Left forelimb (tissue), 1 donor: ENCODE measurements at places on chromosomes 13 and 19.

DNA sequence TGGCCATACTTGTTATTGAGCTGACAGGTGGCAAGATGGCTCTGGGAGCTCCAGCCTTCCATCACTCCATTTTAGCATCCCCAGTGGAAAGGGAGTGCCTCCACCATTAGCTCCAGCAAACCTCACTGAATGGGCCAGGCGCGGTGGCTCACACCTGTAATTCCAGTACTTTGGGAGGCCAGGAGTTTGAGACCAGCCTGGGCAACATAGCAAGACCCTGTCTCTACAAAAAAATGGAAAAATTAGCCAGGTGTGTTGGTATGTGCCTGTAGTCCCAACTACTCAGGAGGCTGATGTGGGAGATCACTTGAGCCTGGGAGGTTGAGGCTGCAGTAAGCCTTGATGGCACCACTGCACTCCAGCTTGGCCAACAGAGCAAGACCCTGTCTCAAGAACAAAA is 86.2 kb downstream of the MAP4K1 start:
- DNase-seq, result no peak

DNA sequence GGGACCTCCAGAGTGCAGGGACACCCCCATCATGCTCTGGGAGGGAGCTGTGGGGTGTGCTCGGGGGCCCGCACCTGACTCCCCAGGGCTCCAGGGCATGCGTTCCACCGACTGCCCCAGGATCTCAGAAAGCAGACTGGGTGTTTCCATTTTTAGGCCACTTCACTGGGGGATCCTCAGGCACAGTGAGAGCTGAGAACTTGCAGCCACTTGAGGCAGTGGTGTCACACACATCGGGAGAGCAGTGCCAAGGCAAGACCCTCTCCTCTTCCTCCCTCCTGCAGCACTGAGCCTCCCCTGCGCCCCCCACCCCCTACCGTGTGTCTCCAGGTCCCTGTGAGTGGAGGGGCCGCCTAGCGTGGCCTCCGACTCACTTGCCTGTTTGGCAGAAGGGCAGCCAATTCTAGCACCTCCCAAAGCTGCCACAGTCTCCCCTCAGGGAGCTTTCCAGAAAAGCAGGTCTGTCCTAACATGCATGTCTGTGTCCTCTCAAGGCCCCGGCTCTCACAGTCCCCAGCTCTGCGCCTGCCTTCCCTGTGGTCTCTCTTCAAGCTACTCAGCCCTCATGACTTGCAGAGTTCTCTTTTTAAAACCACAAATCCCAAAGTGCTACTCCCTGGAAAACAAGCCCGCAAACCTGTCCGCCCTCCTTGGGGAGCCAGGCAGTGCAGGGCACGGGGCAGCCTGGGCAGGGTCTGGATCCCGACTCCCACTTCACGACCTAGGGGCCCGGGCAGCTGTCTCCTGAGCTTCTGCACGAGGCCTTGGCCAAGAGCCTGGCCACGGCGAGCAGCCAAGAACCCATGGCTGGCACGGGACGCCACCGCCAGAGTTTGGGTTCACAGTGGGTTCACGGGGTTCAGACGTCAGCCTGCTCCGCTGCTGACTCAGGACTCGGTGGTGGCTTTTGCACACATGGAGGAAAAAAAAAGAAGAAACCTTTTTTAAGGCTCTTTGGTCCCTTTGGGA is 94.1 kb downstream of the STK24 start:
- DNase-seq, result peak; percentile 80

GRCh38 chr19:38557205-38557799 is 60.5 kb downstream of the MAP4K1 start:
- no peak for DNase-seq

DNA sequence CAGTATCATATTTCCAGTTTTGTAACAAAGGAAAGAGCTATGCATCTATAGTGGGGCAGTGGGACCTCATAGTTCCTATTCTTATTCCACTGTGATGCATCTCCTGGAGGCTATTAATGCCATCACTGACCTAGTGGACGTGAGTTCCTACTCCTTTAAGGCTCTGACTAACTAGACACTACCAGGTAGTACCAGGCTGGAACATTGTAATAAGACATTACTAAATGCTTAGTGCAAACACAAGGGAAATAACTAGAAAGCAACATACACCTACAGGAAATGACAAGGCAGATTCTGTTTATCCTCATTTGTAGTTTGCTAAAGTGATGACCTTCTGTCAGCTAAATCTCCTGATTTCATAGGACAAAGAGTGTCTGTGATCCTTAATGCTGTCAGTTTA is 192.5 kb downstream of the POSTN start:
- DNase-seq, result no peak

- no peak for DNase-seq
Measured at GRCh38 chr13:100338275-100338674, 249.4 kb downstream of the PCCA start.

GRCh38 chr13:113917096-113917495 is 53.2 kb upstream of the GAS6 start:
- peak; percentile 62 for DNase-seq

- DNase-seq, result no peak
Measured at GRCh38 chr13:99254830-99255229, 3.3 kb downstream of the GPR18 start.

GRCh38 chr19:38844093-38844686 is 5.6 kb downstream of the HNRNPL start:
- no peak for DNase-seq

DNA sequence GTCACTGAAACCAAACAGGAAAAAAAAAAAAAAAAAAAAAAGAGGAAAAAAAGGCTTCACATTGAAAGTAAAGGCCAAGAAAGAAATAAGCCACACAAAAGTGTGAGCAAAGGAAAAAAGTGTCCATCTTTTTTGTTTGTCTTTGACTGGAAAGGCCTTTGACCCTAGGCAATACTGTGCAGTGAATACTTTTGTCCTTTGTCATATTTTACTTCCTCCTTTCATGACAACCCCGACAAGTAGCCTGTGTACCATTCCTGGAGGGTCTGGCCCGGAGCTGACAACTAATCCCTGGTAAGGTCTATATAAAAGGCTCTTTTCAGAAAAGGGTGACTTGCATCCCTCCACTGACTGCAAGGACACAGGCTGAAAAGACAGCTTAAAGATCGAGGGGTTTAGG is 12.9 kb upstream of the MICU2 start:
- DNase-seq, result no peak

DNA sequence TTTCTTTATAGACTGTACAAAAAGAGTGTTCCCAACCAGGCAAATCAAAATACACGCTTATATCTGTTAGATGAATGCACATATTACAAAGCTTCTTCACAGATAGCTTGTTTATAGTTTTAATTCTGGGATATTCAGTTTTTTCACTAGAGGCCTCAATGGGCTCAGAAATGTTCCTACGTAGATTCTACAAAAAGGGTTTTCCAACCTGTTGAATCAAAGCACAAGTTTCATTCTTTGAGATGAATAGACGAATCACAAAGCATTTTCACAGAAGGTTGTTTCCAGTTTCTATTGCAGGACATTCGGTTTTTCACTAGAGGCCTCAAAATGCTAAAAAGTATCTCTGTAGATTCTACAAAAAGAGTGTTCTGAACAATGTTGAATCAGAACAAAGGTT is 1490.3 kb downstream of the UQCRFS1 start:
- DNase-seq, result no peak

DNA sequence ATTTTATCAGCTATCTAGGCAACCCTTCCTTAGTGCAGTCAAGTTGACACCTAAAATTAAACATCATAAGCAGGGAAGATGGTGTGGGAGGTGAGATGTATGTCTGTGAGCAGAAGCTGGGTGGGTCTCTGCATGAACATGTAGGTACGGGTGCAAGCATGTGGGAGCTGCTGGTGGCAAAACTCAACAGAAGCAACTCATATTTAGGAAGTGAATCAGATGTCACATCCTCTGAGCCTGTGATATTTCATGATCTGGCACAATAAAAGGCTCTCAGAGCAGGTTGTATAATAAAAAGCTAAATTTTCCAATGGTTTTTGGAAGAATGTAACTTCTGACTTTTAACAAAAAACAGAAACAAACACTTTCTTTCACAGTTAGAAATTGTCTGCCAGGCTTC is 44.4 kb downstream of the C1QTNF9 start:
- DNase-seq, result no peak

DNA sequence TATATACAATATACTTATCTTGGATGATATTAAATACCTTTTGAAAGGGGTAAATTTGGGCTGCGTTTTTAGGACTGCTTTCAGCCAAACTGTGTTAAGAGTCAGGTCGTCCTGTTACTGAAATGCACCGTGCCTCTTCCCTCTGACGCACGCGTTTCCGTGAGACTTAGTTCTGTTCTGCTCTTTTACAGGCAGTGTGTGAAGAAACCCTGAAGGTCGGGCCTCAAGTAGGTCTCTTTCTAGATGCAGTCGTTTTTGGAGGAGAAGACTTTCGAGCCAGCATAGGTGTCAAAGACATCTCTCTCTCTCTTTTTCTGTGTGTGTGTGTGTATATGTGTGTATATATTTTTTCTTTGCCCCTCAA is 107.0 kb downstream of the ZIC5 start:
- DNase-seq, result no peak

GRCh38 chr13:42405665-42406390 is 133.9 kb downstream of the AKAP11 start:
- no peak for DNase-seq

DNA sequence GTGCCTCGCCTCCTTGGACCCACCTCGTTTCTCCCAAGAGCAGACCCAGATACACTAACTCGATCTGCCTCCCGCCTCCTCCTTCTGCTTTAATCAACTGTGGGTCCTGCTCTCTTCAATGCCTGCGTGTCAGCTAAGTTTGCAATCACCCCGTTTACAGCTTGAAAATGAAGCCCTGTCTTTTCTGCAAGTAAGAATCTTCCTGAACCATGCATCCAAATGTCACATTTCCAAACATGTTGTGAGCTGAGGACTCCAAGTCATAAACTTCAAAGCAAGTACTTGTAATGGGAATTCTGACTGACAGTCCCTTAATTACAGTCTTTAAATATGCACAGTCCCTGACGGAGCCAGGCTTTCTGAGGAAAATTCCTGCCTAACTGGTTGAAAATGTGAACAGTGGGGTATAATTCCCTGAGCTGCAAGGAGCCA is 154.9 kb upstream of the UQCRFS1 start:
- no peak for DNase-seq

DNA sequence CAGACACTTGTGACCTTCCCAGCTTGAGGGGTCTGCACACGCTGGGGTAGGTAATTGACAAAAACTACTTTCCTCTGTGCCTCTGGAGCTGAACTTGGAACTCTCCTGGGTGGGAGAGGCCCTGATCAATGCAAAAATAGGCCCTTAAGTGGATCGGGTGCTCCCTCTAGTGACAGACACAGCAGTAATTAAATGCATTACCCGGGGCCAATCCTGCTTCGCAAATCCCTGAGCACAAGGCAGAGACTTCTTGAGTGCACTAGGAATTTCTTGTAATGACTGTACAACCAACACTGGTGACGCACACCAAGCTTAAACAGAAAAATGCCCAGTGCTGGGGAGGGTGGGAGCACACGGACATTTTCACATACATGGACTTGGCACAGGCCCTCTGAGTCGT is 10.6 kb upstream of the UBE2S start:
- no peak for DNase-seq

GRCh38 chr19:46728208-46728607 is 11.3 kb upstream of the PRKD2 start:
- no peak for DNase-seq

GRCh38 chr19:44627631-44628030 is 14.3 kb downstream of the IGSF23 start:
- DNase-seq, result no peak

DNA sequence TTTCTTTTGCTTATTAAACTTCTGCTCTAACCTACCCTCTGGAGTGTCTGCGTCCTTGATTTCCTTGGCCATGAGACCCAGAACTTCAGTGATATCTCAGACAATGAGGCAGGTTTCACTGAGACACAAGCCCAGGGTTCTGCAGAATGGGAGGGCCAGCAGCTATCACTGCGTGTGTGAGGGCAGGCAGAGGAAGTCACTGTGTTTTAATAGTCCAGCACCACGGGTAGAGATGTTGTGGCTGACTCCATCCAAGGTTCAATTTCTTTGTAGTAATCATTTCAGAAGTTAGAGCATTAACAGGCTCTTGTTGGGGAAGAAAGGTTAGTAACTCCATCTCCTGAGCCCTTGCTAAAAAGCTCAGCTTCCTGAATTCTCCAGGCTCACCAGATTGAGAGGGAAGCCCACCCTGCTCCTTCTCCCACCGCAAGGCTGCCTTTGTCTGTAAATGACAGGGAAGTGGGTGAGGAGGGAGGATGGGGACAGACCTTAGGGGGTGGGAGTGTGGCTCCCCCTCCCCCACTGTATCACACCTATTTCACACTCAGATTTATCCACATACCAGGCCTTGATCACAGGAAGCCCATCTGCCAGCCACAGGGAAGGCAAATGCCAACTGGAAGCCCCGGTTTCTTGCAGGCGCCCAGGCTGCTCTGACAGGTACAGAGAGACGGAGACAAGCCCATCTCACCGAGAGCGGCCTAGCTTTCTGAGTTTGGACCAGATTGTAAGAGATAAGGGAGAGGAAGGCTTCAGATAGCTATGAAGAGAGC is 2.1 kb downstream of the C19orf12 start:
- DNase-seq, result no peak

DNA sequence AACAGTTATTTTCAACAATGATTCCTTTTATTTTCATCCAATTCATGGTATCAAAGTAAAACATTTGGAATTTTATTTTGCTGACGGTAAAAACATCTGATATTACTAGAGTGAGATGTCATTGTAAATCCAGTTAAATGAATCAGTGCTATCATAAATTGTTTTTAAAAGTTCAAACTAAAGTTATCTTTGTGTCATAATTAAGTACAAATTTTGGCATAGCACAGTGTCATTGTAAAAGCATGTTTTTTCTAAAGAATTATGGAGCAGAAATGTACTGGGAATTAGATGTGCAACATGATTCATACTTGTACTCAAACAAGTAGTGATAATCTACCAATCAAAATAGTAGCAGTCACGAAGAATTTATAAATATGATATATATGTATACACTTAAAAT is 92.8 kb downstream of the FAM216B start:
- DNase-seq, result no peak

DNA sequence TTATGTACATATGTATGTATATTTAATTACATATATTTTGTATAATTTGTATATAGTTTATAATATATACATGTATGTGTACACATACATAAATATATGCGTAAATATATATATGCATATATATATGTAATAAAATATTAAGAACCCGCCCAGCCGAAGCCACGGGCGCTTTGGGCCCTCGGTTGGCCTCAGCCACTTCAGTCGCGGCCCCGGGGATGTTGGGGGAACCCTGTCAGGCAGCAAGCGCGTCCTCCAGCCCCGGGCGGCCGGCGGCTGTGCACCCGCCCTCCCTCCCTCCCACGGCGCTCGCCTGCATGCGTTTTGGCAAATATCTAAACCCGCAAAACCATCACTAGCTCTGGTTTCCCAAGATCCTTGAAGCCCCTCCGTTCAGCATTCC is 7.9 kb upstream of the ZNF606 start:
- no peak for DNase-seq

GRCh38 chr19:6354098-6354674 is 7.1 kb upstream of the CLPP start:
- no peak for DNase-seq
